ENCODE measurements at places on chromosomes 13 and 19. TPM values are rescaled to one million over a fixed set of nuclear protein-coding genes. Genes with fewer than 3 reads are reported as not detected.

- no peak for DNase-seq
Measured at GRCh38 chr19:28577666-28578065, 635.3 kb downstream of the UQCRFS1 start.

- DNase-seq, result no peak
Measured at GRCh38 chr19:28831462-28831861, 381.5 kb downstream of the UQCRFS1 start.

GARRE1 gene
- total RNA-seq, result 13.5 TPM

DNA sequence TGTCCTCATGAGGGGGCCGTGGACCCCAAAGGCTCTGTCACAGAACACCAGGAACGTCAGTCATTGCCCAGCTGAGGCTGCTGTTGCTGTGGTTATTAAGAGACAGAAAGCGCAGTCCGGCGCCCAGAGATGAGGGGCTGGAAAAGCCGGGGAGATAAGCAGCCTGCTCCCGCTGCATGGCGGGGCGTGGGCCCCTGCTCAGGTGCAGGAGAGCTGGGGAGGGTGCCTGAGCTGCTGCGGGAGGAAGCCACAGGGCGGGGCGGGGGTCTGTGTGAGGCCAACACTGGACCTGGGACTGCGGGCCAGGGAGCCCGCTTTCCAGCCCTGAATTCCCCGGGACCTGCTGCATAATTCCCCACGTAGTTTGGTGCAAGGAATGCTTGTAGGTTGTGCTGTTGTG is 11.3 kb downstream of the SOX1 start:
- no peak for DNase-seq

- DNase-seq, result no peak
Measured at GRCh38 chr19:3100331-3100730, 6.2 kb downstream of the GNA11 start.

C19orf47 gene
- 25.4 TPM for total RNA-seq

DNA sequence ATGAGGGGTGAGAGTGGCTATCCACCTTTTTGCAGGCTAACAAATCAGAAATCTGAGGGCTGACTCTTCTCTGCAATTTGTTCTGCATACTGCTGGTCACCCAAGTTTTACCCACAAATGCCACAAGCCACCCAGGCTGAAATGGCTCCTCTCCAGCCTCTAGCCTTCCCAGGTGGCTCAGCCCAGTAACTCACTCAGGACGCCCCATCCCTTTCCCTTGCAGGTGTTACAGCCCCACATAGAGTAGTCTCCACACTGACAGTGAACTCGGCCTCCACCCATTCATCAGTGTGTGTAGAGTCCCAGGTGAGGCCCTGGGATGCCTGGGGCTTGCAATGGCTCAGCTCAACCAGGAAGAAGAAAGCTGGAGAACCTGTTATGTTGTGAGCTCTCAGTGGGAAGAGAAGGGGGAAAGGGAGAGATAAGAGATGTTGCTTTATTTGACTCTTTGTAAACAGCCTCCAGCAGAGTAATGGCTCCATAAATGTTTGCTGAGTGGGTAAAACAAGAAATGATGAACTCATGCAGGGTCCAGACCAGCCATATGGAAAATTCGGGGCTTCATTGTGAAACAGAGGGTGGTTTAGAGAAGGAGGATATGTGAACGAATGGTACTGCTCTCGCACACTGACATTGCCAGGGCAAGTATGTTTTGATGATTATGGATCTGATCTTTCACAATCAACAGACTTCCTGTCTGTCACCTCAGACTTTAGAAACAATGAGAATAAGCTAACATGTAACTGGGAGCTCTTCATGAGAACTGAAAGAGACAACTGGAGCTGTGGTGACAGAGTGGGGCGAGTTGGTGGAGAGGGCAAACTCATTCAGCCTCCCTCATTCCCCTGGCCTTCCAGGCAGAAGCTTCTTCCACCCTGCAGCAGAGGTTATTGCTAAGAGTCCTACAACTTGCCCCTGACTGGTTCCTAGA is 74.2 kb upstream of the RFC3 start:
- DNase-seq, result no peak

DNA sequence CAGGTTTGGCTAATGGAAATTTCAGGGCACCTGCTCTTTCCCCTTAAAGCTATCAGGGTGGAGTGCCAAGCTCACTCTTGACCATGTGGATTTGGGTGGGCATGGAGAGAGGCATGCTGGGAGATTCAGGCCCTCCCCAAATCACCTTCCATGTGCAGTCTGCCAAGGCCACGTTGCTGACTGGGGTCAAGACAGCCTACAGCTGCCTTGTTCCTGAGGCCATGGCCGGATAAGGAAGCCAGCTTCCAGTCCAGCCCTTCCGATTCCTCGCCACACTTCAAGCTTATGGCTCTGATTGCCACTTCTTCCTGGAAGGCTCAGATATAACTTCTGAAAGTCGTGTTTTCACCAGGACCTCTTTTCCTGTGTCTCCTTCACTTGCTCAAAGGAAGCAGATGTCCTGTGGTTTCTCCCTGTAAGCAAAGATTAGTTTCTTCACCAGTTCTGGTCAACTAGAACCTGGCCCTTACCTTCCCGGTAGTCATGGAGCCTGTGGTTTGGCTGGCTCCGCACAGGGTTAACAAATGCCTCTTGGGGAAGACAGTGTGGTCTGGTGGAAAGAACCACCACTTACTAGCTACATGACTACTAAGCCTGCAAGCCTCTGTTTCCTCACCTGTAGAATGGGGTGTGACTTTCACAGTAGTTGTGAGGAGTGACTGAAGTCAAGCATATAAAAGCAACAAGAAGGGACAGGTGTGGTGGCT is 16.1 kb upstream of the TPT1 start:
- no peak for DNase-seq

GRCh38 chr19:53511933-53512374 is 26.0 kb upstream of the ZNF331 start:
- peak; percentile 42 for DNase-seq

DNA sequence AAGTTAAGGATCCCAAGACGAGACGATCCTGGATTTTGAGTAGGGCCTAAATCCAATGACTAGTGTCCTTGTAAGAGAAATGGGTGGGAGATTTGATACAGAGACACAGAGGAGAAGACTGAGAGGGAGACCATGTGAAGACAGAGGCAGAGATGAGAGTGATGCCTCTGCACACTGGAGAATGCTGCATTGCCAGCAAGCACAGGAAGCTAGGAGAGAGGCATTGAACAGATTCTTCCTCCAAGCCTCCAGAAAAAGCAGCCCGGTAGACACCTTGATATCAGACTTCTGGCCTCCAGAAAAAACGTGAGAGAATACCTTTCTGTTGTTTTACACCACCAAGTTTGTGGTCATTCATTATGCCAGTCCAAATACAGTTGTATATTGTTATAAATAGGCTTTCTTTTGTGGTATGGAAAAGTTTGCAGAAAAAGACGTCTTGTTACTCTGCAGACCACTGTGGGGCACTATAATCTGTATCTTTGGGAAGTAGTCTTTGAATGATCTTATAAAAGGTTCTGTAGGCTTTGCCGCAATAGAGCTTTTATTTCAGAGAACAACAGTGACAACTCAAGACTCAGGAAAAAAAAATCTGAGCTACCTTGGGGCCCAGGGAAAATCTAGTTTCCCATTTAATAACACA is 17.9 kb upstream of the RFC3 start:
- no peak for DNase-seq

PDX1 gene
- not detected for total RNA-seq

BICRA gene
- total RNA-seq, result 11.5 TPM

DNA sequence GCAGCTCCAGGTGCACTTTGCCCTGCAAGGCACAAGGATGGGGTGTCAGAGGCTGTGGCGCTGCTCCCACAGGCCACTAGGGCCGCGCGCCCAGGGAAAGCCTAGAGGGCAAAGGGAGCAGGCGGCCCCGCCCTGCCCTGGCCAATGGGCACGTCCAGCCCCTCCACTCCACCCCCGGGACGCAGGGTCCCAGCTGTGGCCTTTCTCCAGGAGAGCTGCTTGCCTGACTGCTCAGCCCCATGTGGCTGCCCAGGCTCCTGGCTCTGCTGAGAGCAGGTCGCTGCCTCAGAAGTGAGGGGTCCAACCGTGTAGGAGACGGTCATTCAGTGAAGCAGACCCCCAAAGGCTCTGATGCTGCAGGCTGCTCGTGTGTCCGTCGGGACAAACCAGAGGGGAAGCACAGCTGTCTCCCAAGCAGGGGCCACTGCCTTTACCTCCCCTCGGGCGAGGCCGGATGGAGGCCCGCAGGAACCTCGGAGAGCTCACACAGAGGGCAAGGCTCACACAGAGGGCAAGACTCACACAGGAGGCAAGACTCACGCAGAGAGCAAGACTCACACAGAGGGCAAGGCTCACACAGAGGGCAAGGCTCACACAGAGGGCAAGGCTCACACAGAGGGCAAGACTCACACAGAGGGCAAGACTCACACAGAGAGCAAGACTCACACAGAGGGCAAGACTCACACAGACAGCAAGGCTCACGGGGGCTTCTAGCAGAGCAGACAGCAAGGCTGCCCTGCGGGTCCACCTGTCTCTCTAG is 56.2 kb upstream of the C13orf46 start:
- DNase-seq, result no peak

GRCh38 chr13:51050021-51050830 is 60.8 kb downstream of the C13orf42 start:
- no peak for DNase-seq

KLK4 gene
- not detected for total RNA-seq

GRCh38 chr19:18999016-18999758 is 34.1 kb downstream of the SUGP2 start:
- no peak for DNase-seq

SLC10A2 gene
- total RNA-seq, result not detected

DNA sequence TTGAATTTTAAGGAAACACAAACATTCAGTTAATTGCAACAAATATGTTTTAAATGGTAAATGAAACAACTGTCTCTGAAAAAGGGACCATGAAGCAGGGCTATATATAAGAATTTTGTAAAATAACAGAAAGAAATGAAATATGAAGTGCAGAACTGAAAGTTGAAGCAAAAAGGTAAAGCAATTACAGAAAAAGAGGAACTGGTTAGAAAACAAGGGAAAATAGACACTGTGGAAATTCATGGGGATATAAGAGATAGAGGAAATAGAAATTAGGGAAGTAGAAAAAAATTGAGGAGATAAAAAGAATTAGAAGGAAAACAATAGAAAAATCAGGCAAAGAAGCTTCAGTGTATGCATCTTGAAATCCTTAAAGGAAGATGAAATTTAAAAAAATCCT is 40.0 kb upstream of the TDRD3 start:
- DNase-seq, result no peak

- DNase-seq, result no peak
Measured at GRCh38 chr13:87129602-87130300, 541.4 kb upstream of the SLITRK5 start.

- no peak for DNase-seq
Measured at GRCh38 chr13:91134803-91135184, 212.7 kb upstream of the MIR17HG start.

TEX29 gene
- not detected for total RNA-seq

TPRX1 gene
- total RNA-seq, result not detected

ZNF324B gene
- 11.3 TPM for total RNA-seq

- peak; percentile 67 for DNase-seq
Measured at GRCh38 chr13:113184568-113185440, 23.7 kb downstream of the PCID2 start.

DNA sequence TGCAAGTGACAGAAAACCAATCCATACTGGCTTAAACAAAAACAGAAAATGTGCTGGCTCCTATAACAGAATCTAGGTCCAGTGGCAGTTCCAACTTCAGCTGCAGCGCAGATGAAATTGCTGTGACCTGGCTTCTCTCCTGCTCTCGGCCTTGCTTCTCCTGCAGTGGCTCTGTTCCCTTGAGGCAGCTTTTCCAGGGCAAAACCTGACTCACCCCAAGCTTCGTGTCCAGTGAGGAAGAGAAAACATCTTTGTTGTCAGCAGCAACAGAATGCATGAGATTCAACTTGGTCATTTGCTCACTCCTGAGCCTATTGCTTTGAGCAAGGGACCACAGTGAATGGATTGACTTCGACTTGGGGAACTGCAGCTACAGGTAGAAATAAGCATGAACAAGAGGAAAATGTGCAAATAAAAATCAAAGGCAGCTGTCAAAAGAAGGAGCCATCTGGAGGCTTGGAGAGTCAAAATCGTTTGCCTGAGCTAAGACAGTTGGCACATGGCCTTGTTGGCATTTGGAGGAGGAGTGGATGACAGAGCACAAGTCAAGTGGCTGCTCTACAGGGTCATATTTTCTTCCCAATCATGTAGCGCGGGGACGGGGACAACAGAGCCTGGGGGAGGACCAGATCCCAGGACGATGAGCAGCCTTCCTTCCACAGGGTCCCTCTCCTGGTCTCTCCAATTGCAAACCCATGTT is 523.4 kb downstream of the FGF9 start:
- DNase-seq, result no peak

GRCh38 chr13:107644136-107644535 is 571.2 kb downstream of the LIG4 start:
- no peak for DNase-seq

- no peak for DNase-seq
Measured at GRCh38 chr13:105956921-105957320, 578.5 kb downstream of the EFNB2 start.

- DNase-seq, result no peak
Measured at GRCh38 chr13:25147638-25148401, 24.3 kb downstream of the AMER2 start.

- DNase-seq, result no peak
Measured at GRCh38 chr13:75279834-75280369, 202.1 kb downstream of the TBC1D4 start.

PLEKHA4 gene
- 2.5 TPM for total RNA-seq

DNA sequence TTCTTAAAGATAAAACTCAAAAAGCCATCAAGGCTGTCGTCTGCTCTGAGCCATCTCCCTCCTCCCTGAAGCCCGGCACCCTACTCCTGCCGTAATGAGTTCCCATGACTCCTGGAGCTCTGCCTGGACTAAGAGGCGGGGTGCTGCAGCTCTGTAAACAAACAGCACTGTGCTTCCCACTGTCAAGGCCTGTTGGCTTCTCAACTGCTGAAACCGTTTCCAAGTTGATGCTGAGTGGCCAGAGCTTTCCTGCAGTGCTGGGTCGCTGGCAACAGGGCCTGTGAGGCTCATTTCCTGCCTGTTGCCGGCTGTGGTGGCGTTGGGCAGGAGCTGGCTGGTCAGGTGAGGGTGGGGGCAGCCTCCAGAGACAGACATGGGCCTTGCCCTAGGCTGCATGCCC is 26.7 kb upstream of the ISYNA1 start:
- DNase-seq, result no peak

SLITRK5 gene
- not detected for total RNA-seq

- DNase-seq, result no peak
Measured at GRCh38 chr13:93865235-93865634, 614.2 kb downstream of the DCT start.

PLIN4 gene
- 0.04 TPM for total RNA-seq

DNA sequence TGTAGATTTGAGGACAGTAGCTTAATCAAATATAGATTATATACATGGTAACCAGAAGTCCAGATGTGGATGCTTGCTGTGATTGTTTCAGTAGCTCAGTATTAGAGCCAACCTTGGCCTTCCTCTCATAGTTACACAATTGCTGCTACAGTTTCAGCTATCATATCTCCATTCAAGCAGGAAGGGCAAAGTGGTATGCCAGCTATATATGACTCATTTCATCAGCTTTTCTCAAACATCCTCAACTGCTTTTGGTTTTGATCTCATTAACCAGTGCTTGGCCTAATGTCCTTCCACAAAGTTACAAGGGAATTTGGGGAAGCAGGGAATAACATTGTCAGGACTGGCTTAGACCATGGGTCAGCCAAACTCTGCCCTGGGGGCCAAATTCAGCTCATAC is 73.0 kb upstream of the MAB21L1 start:
- no peak for DNase-seq

GRCh38 chr13:33204130-33204927 is 81.2 kb downstream of the STARD13 start:
- DNase-seq, result no peak
